ENCODE measurements at places on chromosomes 7 and 10.

GRCh38 chr10:97466755-97467154 lies 20.8 kb downstream of the ZDHHC16 start:
- DNase-seq: no peak

GRCh38 chr10:60420991-60421894 lies 31.6 kb upstream of the ANK3 start:
- no peak for DNase-seq

- DNase-seq: no peak
Measured at GRCh38 chr7:80027611-80028173, 106.9 kb upstream of the GNAI1 start.

- peak; percentile 86 for DNase-seq
Measured at GRCh38 chr7:158976849-158977593, 120.7 kb downstream of the DYNC2I1 start.

- DNase-seq: no peak
Measured at GRCh38 chr10:55746002-55746401, 615.1 kb downstream of the ZWINT start.

- no peak for DNase-seq
Measured at GRCh38 chr10:22460101-22460500, 114.8 kb downstream of the SPAG6 start.

DNA sequence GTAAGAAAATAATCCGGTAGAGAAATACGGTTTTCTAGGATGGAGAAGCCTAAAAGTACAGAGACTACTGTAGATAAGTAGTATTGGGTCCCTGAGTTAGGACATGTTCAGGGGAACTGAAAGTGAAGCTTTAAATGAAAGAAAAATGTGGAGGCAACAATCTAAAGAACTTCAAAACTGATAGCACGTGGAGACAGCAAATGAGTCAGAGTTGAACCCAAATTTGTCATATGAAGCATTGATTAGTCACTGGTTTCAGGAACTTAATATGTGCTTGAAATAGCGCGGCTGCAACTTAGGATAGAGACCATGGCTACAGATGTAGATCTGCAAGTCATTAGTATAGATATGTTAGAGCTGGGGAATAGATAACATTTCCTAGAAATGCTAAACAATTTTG lies 1138.6 kb upstream of the SORCS1 start:
- DNase-seq: no peak

DNA sequence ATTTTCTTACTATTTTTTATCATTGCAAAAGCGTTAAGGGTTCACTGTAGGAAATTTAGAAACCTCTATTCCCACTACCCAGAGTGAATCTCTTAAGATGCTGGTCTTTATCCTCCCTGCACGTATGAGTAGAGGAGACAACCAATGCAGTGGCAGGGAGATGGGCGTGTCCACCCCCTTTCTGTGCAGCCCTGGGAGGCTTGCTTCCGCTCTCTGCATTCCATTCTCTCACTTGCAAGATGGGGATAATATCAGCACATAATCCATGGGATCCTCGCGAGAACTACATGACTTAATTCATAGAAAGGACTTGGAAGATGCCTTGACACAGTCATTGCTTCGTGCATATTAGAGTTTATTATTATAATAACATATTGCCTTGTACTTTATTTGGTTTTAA lies 196.2 kb downstream of the KLF6 start:
- DNase-seq: no peak

DNA sequence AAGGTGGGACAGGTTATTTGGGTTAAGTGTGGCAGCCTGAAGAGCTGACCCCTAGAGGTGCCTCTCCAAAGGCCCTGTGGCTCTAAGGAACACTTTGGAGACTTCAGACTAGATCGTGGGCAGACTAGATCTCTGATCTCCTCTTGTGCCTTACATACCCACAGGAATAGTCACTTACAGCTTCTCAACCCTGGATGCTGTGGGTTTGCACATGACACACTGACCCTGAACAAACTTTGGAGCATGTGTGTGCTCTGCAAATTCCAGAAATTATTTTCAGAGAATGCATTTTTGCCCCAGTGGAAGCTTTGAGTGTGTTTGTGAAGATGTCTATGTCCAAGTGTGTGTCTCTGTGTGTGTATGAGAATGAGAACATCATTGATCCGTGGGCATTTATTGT lies 119.6 kb downstream of the EMX2 start:
- DNase-seq: no peak

DNA sequence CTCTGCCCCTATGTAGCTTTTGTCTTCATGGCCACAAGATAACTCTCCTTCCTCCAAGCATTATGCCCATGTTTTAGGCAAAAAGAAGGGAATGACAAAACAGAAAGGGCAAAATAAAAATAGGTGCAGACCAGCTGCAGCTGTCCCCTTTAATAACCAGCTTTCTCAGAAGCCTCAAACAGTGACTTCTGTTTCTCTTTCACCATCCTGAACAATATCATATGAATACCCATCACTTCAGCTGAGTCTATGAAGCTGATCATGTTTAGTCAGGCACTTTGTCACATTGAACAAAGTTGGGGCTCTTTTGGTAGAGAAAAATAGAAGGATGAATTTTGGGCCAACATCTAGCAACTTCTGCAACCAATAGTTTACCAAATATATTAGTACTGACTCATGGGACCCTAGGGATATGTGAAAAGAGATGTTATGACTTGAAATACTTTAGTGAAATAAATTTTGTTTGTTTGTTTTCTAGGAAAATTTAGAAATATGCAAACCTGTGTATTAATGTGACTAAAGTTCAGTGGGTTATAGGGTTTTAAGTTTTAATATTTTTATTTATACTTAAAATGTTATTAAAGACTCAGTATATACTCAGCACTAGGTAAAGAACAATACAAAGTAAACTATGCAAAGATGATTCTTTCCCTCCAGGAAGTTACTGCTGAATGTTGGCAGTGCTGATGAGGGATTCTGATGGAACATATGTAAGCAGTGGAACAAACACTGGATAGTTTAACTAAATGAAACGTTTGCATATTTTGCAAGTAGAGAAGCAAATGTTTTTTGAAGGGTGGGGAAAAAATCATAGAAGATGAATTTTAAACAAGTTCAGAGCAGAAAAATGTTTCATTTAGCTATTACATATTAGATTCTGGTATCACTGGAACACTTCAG lies 133.7 kb downstream of the FOXP2 start:
- no peak for DNase-seq

DNA sequence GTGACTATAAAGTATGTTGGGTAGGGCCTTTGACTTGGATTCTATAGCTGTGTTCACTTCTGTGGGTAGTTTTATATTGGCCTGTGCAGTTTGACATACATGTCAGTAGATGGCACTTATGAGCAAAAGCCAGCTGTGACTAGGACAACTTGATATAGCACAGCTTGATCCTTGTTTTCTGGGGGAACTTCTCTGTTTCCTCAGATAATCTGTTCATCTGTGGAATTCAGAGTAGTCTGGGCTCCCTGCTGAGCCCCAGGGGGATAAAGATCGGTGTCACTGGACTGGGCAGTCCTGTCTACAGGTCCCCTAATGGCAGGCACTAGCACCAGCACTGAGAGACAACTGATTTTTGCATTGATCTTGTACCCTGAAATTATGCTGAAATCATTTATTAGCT lies 25.4 kb downstream of the CYP2C9 start:
- DNase-seq: peak; percentile 8

DNA sequence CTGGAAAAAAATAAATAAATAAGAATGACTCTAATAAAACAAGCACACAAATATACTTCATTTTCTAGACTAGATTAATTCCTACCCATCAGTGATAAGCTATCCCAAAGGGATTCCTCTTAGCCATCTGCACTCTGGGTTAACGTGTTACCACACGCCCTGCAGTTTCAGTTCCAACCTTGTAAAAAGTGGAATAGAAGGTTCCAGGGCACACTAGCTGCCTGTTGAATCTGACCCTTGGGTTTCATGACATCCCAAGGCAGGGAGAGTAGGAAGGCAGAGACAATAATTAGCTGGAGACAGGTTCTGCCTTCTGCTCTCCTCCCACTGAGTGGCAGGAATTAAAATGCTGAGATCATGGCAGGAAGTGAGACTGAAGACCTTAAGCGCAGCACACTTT lies 33.5 kb downstream of the SLC37A3 start:
- no peak for DNase-seq

- no peak for DNase-seq
Measured at GRCh38 chr10:31515819-31516402, 196.9 kb downstream of the ZEB1 start.

- no peak for DNase-seq
Measured at GRCh38 chr10:108064746-108065260, 900.3 kb upstream of the SORCS1 start.

DNA sequence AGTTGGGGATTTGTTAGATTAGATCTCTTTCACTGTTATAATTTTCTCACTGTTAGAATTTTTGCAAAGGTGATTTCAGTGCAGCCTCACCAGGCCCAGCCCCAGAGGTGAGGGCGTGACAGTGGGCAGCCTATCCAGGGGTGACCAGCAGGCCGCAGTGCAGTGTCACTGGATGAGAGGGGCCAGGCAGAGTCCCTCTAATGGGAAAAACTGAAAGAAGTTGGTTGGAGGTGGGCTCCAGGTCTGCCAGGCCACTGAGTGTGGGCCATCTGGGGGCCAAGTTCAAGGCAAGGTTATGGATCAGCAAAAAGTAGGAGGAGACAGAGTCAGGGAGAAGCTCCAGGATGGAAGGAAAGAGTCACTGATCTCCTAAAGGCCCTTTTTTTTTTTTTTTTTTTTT lies 90.5 kb upstream of the SDK1 start:
- no peak for DNase-seq

- peak; percentile 68 for DNase-seq
Measured at GRCh38 chr10:3783682-3784432, 1.2 kb downstream of the KLF6 start.

DNA sequence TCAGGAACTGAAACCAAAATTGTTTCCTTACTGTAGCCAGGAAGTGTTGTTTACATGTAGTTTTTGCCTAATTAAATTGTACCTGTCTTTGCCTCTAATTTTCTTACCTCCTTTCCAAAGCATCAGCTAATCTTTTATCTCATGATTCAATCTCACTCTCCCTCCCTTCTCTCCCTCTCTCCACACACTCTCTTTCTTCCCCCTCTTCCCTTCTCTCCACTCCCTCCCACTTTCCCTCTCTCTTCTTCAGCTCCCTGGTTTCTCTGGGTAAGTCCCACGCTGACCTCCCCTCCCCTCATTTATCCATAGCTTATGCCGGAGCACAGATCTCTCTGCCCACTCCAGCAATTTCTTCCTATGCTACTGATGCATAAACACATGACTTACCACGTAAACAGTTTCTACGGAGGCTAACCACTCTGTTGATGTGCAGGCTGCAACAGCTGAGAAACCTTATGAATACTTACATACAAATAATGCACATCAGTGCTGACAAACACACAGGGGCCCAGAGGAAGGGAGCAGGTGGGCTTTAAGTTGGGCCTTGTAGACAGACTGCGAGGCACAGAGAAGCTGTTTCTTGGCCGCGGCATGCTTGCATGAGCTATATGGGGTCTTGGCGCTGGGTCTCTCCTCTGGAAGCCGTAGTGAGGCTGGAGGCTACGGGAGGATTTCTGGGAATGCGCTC lies 174.4 kb upstream of the PLXNA4 start:
- no peak for DNase-seq

DNA sequence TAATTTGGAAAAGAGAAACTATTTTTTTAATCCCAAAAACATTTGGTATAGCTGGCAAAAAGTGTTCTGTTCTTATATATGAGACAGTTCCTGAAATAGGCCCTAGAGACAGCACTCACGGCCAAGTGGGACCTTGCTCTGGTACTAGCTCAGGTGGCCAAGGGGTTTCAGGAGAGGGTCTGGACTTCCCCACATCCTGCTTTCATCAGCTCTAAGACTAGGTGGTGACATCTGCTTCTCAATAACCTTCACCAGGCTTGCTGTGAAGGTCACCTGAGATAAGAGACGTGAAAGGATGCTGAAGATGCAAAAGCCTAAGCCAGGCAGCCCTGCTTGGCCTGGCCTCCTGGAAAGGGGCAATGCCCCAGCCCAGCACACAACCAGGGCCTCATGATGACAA lies 40.6 kb downstream of the RBM28 start:
- DNase-seq: no peak

DNA sequence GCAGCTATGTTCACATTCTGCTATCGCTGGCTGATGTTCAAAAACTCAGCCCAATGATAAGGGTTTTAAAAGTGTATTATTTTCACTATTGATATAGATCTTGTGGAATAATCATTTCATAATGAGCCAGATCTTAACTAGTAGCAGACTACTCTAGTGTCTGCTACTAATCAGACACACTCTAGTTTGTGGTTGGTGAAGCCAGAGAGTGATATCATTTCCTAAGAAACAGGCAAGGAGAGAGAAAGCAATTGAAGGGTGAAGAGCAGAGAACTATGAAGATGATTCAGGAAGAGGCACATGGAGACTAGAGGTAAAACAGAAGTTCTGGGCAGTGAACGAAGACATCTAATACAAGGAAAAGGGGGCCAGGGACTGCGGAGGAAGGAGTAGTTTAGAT lies 58.2 kb upstream of the BET1 start:
- DNase-seq: no peak

GRCh38 chr10:8554574-8554973 lies 500.1 kb downstream of the GATA3 start:
- DNase-seq: no peak

DNA sequence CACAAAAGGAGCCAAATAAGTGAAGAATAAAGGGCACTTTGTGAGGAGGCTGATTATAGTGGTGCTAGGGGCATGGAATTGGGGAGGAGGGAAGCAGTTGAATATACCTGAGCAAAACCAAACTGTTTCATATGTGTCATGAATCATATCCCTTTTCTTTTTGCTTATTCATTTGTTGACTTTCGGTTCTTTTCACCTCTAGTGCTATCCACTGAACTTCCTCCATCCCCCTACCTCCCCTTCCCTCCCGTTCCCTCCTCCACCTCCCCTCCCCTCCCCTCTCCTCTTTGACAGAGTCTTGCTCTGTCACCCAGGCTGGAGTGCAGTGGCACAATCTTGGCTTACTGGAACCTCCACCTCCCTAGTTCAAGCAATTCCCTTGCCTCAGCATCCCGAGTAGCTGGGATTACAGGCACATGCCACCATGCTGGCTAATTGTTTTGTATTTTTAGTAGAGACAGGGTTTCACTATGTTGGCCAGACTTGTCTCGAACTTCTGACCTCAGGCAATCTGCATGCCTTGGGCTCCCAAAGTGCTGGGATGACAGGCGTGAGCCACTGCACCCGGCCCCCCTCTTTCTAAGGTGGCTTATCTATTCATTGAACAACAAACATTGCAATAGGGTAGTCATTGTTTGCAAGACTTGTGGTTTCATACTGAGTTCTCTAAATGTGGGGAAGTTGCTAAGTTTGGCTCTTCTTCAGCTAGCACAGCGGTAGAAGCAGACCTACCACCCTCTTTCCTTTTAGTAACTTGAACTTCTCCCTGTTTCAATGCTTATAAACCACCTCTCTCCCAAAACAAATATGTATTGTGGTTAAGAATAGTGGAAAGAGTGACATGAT lies 150.4 kb upstream of the PRPS1L1 start:
- peak; percentile 61 for DNase-seq

GRCh38 chr7:156675721-156676120 lies 35.1 kb downstream of the RNF32 start:
- DNase-seq: no peak

DNA sequence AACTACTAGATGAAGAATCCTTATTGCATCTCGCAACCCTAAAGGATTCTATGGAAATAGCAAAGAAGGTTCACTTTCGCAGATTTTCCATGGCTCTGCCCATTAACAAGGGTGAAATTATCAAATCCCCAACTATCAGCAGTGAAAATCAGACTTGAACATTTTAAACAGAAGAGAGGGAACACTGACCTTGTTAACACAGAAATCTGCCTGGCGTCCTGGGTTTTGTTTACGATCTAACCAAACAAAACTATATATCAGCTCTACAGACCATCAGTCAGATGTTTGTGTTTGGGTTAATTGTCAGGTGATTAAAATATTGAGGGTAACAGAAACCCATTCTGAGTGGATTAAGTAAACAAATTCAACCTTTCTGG lies 1.9 kb downstream of the CTTNBP2 start:
- no peak for DNase-seq

- DNase-seq: no peak
Measured at GRCh38 chr7:26843705-26844104, 20.7 kb downstream of the SKAP2 start.
